Activated effector memory CD4-positive, alpha-beta T cell treated with anti-CD3 and anti-CD28 coated beads, Interleukin-2, amount 50 U/mL, for 16 hours (primary cell): ENCODE measurements at places on chromosomes 2 and 18.

GRCh38 chr18:79863161-79864005 lies 65.6 kb downstream of the KCNG2 start:
- DNase-seq = peak; percentile 36

- DNase-seq = no peak
Observed at GRCh38 chr2:234676109-234676782, 179.4 kb upstream of the ARL4C start.

DNA sequence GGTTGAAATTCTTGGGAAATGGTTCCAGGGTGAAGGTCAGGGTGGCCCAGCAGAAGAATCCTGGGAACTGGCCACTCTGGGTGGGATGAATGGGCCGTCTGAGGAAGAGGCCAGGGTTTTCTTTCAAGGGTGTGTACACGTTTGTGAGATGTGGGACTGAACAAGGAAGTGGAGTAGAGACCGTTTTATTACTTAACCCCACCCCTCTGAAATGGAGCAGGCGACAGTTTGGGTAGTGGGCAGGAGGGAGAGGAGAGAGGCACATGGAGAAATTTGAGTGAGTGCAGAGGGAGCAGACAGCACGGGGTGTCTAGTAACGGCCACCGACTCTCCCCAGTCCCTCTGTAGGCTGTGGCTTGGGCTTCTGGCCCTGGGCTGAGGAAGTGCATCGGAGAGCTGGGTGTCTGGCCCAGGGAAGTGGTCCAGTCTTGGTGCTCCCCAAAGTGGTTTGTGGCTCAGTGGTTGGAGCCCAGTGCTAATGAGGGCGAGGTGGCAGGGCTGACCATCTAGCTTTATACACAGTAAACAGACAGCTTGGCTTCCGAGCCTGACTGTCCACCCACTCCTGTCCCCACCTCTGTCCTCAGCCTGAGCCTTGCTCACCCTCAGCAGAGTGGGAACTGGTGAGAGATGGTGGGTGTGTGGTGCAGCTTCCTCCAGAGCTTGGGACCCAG lies 135.3 kb downstream of the DYSF start:
- no peak for DNase-seq

- no peak for DNase-seq
Observed at GRCh38 chr18:28522236-28522635, 345.3 kb upstream of the CDH2 start.

- DNase-seq = no peak
Observed at GRCh38 chr2:124967325-124967724, 942.2 kb downstream of the CNTNAP5 start.

- no peak for DNase-seq
Observed at GRCh38 chr2:75162259-75162658, 37.1 kb downstream of the TACR1 start.

DNA sequence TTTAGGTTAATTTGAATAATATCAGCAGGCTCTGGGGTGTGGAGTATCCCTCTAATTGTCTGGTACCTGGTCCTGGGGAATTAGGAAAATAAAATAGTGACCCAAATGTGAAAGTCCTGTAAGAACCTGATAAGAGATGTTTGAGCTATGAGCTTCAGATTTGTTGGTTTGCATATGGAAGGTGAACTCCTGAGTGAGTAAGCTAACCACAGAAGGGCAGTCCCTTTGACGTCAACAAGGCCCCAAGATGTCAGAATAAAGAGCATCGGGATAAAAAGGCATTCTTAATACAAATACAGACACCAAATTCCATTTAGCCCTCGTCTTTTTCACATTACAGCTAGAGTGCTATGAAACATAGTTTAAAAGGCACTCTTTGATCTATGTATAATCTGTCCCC lies 1366.3 kb upstream of the TMEFF2 start:
- DNase-seq = no peak

GRCh38 chr2:238972146-238972445 lies 124.2 kb downstream of the TWIST2 start:
- no peak for DNase-seq

GRCh38 chr2:54411801-54412354 lies 44.2 kb upstream of the SPTBN1 start:
- DNase-seq = no peak

DNA sequence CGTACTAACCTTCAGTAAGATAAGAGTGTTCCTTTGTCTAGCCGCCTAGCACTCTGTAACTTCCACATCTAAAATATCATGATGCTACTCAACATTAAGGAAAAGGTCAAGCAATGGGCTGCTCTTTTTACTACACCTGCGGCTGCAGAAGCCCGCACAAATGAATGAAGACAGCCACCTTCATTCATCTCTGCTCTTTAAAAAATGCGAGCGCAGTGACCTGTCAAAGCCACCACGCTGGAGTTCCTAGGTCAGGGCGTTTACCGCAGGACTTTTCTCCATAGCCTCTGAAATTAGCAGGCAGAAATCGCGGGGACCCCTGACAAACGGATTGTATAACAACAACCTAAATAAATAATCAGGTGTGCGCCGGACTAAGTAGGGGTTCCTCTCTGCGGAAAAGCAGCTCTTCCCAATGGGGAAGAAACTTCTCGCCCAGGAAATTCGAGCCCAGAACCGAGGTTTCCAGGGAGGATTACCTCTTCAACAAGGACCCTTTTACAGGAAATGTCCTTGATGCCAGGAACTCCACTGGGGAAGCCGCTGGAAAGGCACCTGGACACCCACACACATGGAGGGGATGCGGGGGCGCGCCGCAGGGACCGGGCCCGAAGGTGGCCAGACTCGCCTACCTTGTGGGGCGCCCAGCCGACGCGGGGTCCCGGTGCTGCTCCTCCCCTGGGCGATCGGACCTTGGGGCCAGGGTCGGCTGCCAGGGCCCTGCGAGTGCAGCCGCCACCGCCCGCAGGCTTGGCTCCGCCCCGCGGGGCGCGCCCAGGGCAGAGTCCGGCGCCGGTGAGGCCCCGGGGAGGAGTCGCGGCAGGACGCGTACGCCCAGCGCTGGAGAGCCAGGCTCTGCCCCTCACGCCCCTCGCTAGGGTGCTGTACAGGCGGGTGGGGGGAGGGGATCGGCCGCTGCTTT lies at the start of gene CCDC68:
CCDC68 (minus strand) TSS at position 758 of the 922 bp plus-strand sequence. CDS start 16,670 bp downstream, outside the sequence.
- DNase-seq = no peak

DNA sequence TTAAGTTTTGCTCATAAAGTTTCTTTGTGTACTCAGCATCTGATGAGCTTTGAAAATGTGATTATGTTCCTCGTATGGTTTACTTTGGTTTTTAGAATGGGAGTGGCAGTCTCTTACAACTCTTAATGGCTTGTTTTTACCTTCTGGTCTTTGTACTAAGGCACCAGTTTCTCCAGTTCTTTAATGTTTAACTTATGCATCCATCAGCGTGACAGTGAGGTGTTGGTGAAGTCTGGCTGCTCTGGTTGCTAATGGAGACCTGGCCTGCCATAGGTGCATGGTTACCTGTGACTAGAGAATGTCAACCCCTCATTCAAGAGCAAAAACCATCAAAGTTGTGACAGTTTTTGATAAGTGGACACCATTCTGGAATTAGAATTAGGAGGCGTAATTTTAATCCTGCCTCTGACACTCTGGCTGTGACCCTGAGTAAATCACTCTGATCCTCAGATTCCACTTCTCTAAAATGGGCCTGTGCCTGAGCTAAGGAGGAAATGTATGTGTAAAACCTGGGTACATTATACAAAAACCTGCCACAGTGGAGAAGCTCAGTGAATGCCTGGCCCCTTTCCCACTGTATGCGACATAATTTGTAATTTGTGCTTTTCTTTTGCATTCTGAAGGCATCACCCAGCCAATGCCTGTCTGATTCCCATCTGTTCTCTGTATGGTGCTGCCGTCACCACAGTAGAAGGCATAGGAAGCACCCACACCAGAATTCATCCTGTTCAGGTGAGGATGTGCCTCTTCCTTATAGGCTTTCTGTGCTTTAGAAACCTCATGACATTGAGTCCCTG lies 11.2 kb downstream of the AOX1 start:
- no peak for DNase-seq

- DNase-seq = peak; percentile 48
Observed at GRCh38 chr2:10981941-10982431, 70.3 kb downstream of the KCNF1 start.

GRCh38 chr2:216051350-216051749 lies 30.3 kb downstream of the PECR start:
- DNase-seq = no peak

GRCh38 chr18:53385889-53386288 lies 838.6 kb downstream of the MBD2 start:
- DNase-seq = no peak

- peak; percentile 81 for DNase-seq
Observed at GRCh38 chr18:77899972-77900754, 650.5 kb downstream of the GALR1 start.

DNA sequence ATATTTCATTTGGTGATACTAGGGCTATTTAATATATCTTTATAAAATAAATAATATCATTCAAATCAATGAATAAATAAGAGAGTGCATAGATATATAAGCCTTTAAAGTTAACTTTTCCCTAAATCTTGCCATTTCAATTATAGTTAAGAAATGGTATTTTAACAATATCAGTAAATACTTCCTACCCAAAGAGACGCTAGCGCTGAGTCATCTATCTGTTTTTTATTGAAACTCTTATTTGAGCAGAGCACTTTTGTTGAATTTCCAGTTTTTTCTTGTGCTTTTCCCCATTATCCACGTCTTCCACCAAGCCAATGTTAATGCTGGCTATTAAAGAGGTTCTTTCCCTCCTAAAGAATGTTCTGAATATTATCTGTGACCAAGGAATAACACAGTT lies 639.3 kb downstream of the DSC3 start:
- DNase-seq = no peak

- no peak for DNase-seq
Observed at GRCh38 chr2:186751790-186752189, 57.9 kb downstream of the FAM171B start.

DNA sequence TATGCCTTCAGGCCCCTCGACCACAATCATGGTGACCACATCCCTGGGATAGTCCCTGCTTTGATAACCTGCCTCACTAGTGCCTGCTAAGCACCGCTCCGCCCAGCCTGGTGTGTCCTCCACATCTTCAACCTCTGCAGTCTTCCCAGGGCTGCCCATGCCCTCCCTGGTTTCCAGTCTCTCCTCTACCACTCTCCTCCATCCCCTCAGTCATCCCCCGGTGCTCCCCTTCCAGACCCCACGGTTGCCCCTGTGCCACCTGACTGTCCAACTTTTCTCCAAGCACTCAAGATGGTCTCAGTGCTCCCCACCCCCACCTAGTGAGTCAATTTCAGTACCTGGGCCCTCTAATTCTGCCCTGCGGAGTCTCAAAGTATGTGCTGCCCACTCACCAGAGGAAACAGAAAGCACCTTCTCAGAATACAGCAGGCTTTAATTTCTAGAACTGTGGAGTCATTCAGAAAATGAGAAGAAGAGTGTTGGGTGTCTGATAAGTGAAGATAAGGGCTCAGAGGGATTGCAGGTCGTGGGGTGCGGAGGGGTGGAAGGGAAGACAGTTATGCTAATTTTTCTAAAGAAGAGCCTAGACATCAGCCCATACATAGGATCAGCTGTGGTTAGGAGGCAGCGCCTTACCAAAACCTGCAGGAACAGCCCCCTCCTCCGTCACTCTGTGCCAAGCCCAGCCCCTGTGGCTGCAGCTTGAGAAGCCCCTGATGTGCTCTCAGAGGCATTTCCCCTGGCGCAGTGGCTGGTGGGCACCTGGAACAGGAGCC lies 53.6 kb upstream of the CAB39 start:
- peak; percentile 86 for DNase-seq

DNA sequence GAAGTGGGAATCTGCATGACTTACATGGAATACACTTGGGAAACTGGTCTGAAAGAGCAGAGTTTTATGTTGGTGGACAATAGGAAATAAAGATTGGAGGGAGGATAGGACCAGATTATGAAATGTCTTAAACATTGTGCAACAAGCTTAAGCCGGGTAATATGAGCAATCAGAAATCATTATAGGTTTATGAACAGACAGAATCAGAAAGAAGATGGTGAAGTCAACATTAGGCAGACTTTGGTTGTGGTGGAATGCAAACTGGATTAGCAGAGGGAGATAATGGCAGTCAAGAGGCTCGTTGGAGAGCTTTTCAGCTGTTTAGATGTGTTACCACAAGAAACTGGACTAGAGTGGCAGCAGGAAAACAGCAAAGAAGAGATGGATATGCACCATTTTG lies 43.5 kb downstream of the CRIM1 start:
- no peak for DNase-seq

- no peak for DNase-seq
Observed at GRCh38 chr18:12428923-12429322, 21.2 kb downstream of the PRELID3A start.

GRCh38 chr2:207215308-207215707 lies 49.6 kb upstream of the KLF7 start:
- no peak for DNase-seq

GRCh38 chr2:217722883-217723472 lies 279.8 kb downstream of the TNS1 start:
- no peak for DNase-seq

DNA sequence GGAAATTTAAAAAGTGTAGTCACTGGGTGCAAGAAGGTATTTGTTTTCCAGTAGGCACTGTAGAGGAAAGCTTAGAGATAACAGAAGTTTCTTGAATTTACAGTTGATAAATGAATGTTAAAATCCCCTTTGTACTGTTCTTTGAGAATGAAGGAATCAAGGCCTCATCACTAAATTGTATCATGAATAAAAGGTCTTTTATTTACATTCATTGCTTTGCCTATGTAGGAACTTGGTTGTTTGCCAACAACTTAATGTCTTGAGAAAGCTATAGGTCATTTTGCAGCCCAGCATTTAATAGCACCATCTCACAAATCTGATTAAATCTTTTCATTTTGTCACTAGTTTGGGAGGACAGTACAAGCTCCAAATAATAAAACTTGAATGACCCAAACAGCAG lies 213.9 kb upstream of the ITGA4 start:
- DNase-seq = no peak

- DNase-seq = no peak
Observed at GRCh38 chr18:24773101-24773500, 312.7 kb downstream of the HRH4 start.

GRCh38 chr18:70576276-70577022 lies 287.6 kb downstream of the SOCS6 start:
- no peak for DNase-seq

DNA sequence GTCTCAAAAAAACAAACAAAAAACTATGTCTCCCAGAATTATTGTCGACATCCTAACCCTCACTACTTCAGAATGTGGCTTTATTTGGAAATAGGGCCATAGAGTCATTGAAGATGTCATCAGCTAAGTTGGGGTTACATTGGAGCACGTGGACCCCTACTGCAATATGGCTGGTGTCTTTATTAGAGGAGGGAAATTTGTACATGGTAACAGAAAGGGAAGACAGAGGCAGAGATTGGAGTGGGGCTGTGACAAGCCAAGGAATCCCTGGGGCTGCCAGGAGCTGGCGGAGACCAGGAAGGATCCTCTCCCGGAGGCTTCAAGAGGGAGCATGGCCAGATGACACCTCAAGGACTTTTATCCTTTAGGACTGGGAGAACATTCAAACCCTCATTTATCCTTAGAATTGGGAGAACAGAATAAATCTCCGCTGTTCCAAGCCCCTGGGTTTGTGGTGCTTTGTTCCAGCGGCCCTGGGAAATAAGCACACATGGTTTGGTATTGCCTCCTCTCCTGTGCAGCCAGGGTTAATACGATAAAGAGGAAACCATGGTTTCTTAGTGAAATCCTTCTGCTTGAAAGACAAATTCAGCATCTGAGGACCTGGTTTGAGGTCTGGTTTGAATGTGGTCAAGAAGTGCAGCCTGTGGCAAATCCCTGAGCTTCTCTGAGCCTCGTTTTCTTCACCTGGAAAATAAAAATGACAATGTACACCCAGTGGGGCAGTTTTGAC lies 184.7 kb downstream of the MYCN start:
- DNase-seq = no peak

- DNase-seq = no peak
Observed at GRCh38 chr2:151380580-151381235, 23.3 kb downstream of the TNFAIP6 start.
